ENCODE measurements at places on chromosomes 1 and 21.

GRCh38 chr1:115293006-115293405, 45.0 kb downstream of the NGF start:
- no peak for DNase-seq

GRCh38 chr21:43815107-43815613, 25.8 kb downstream of the RRP1 start:
- DNase-seq, result no peak

GRCh38 chr1:22850681-22851080, 122.0 kb downstream of the LACTBL1 start:
- DNase-seq, result no peak

- DNase-seq, result no peak
These were observed 338.2 kb downstream of the ASTN1 start for GRCh38 chr1:176826265-176826664.

GRCh38 chr1:3702528-3702927, 49.7 kb upstream of the CCDC27 start:
- DNase-seq, result no peak

- no peak for DNase-seq
These were observed 351.9 kb upstream of the CAMK1G start for GRCh38 chr1:209231476-209232156.

DNA sequence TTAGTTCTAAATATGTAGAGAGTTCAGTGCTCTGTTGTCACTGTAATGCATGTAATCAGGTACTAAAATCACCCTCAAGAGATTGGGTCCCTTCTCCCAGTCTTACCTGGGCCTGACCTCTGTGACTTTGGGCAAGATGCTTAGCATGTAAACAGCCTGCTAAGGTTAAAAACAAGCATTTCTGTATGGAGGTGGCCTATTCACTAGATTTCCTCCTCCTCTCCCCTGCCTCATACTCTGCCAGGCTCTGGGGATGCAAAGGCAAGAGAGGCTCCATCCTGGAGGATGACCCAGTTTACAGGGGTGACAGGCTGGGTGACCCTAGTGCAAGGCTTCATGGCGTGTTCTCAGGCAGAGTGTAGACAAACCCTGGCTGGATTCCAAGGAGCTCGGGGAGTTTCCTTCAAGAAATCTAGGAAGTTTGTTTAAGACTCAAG, 28.8 kb downstream of the VANGL2 start:
- no peak for DNase-seq

- DNase-seq, result no peak
These were observed 108.6 kb upstream of the RAB3GAP2 start for GRCh38 chr1:220380885-220381284.
